ENCODE measurements at places on chromosomes 6 and 20. TPM values are rescaled to one million over a fixed set of nuclear protein-coding genes. Genes with fewer than 3 reads are reported as not detected.

Gene PNPLA1
- 0.04 TPM for polyA plus RNA-seq

Gene DACT2
- polyA plus RNA-seq: not detected

Gene SEL1L2
- polyA plus RNA-seq: 0.80 TPM

Gene OXT
- 0.73 TPM for polyA plus RNA-seq

Gene CRIP3
- polyA plus RNA-seq: 0.09 TPM
